Spleen (tissue), 13 donors: ENCODE measurements at places on chromosomes 16 and 17. TPM values are rescaled to one million over a fixed set of nuclear protein-coding genes. Genes with fewer than 3 reads are reported as not detected.

DNA sequence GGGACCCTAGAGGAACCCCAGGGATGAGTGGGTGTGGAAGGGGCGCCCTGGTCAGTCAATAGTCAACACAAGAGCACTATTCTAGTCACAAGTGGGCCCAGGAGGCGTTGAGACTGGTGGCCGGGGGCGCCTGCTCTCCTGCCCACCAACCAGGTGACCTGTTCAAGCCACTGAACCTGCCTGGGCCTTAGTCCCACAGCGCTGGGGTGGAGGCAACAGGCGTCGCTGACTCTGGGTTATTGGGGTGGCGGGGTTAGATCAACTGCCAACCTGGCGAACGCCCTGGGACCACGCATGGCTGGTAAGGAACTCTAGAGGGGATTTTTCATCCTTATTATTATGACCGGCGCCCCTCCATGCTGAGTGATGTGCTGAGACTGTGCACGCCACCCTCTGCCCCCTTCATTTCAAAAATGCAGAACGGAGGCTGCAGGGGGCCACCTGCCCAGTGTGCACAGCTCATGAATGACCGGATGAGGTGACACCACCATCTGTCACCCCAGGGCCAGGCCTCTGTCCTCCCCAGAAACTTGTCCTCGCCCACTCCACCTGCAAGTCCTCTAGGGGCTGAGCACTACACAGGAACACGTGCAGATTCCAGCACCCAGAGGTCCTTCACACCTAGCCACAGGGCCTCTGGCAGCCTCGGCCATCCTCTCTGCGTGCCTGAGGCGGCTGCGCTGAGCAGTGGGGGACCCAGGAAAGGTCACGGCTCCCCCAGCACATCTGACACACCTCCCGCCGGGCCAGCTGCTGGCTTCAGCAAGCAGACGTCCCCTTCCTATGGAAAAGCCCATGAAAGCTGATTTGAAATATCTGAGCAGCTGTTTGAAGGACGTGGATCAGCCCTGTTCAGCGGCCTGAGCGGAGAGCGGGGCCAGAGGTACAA is 51.6 kb upstream of the DNAH17 start:
- peak; percentile 67 for DNase-seq

PERCC1 gene
- not detected for total RNA-seq

DNA sequence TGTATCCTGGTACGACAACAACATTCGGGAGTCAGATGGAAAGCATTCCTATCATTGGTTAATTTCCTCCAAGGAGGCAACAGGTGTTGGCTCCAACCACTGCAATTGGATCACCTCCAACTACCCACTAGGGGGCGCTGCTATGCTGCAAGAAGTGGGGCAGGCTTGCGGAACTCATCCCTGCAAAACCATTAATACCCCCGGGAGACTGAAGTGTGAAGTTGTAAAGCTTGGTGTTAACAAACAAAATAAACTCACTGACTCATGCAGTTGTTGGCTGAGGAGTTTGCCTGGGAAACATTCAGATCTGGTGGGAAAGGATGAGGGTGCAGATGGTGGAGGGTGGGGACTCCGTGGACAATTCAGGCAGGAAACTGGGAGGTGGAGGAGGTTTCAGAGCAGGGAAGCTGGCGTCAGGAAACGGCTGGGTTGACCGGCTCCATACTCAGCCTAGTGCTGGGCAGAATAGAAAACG is 84.9 kb downstream of the HS3ST2 start:
- peak; percentile 83 for DNase-seq

- peak; percentile 86 for DNase-seq
Observed at GRCh38 chr17:2391597-2392251, 9.1 kb downstream of the MNT start.

GRCh38 chr16:73171380-73171779 is 123.5 kb upstream of the ZFHX3 start:
- DNase-seq: no peak

PPL gene
- total RNA-seq: 0.18 TPM

DNA sequence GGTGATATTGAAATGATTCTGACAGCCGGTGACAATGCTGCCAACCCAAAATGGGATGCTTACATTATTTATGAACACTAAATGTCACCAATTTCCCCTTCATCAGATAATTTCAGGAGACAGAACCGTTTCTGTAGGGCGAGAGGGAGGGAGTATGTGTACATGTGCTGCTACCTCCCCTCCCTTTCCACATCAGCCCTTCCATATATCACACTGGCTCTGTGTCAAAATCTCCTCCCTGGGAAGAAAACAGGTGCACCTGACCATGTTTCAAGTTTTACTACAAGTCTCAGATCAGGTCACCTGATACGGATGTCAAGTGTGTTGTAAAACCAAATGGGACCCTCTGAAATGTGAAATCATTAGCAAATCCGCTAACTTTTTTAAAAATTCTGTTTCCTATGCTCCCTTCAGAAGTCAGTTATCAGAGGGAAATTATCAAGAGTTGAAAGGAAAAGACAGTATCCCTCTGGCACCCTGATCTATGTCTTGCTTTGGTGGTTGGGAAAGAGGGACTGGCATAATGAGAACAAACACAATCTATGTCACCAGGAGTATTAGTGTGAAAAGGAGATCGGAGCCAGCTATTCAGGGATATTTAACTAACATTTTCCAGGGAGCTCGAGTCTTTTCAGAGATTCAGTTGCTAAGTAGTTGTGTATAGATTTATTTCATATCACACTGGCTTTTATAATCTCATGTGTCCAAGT is 1002.3 kb upstream of the CDH8 start:
- no peak for DNase-seq

DNA sequence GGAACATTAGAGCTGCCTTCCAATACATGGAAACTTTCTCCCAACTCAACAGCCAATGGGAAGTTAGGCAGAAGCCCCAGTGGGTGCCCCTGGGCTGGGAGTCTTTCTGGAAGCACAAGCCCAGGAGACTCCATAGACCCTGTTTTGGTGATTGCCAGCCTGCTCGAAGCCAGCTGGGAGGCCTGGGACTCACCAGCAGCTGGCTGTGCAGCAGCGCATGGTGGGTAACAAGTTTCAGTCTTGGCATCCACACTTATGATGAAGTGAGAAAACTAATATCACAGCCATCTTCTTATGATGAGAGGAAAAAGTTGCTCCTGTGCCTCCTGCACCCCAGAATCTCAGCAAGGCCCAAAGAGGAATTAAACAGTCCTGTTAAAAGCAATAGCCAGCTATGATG is 522.5 kb upstream of the CDH5 start:
- DNase-seq: no peak

- DNase-seq: no peak
Observed at GRCh38 chr17:79801156-79802038, 4.5 kb upstream of the CBX8 start.

GRCh38 chr17:57404073-57404472 is 147.8 kb downstream of the MSI2 start:
- DNase-seq: no peak

FLOT2 gene
- 259 TPM for total RNA-seq

DNA sequence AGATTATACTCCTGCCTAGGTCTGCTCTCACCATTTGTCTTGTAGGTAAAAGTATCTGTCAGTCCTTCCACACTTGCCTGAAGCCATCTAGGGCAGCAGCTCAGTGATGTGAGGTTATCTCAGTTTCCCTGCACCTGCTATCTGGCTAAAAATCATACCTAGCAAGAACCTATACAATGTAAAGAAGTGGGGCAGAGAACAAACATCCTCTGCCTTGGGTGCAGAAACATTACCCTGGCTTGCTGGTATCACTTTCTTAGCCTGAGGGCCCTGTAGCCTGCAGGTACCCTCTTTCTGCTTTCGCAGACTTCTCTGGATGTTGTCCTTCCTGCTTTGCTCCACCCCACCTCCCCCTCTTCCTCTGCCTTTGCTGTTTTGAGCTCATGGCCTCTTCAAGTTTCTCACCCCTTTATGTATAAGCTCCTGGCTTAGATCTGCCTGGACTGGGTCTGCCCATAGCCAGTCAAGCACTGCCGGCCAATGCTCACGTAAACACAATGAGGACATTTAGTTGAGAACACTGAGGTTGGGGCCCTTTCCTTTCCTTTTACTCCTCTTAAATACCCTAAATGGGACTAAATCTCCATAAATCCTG is 8.7 kb upstream of the SDK2 start:
- no peak for DNase-seq

RND2 gene
- total RNA-seq: 0.41 TPM

NAGLU gene
- 48.9 TPM for total RNA-seq
